SK-N-SH (cell line): ENCODE measurements at places on chromosomes 2 and 18.

GRCh38 chr18:34993289-34993688, 47.9 kb upstream of the MAPRE2 start:
- no peak for DNase-seq

DNA sequence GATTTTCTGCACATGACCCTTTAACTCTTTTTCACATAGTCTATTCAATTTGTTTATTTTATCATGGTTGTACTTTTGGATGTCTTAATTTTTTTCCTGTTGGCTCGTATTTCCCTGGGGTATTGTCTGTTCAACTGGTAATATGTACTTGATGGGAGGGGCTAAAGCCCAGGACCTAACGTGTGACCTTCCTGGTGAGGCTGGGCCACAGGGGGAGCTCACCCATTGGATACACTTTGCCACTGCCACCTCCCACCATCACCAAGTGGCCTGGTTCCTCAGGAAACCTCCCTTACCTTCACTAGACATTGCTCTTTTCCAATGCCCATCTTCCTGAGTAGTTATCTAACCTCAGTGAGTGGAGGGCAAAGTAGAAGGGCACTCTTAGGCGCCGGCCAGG, 143.9 kb upstream of the LTBP1 start:
- no peak for DNase-seq

DNA sequence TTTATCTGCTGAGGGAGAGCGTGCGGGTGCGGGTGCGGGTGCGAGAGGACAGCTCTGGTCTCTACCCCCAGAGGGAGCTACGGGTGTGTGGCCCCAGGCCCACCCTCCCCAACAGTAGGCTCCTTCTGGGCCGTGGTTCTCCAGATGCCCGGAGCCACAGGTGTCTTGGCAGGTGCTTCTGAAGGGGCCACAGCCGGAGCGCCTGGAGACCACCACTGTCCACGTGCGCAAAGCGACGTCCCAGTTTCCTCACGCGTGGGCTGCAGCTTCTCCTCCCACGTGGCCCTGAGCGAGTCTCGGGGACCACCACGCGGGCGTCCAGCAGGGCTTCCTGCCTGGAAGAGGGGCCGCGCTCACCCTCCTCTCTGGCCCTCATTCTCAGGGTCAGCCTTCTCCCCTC, 90.6 kb downstream of the BIN1 start:
- DNase-seq: no peak

GRCh38 chr2:74199275-74199701, 873 bp downstream of the MTHFD2 start:
- no peak for DNase-seq

DNA sequence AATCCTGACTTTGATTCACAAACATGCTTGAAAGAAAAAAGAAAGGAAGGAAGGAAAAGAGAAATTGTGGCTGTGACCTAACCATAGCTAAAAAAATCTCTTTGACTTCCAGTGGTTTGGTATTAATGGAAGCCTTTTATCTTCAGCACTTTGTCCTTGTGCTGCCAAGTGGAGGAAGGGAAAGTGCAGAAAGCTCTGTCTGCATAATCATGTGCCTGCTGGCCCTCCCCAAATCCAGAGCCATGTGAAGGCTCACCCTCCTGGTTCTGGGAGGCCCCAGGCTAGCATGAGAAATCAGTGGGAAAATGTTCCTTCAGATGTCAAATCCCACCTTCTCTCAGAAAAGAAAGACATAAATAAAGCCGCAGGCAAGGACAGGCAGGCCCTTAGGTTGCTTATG, 48.3 kb upstream of the BMPR2 start:
- no peak for DNase-seq

DNA sequence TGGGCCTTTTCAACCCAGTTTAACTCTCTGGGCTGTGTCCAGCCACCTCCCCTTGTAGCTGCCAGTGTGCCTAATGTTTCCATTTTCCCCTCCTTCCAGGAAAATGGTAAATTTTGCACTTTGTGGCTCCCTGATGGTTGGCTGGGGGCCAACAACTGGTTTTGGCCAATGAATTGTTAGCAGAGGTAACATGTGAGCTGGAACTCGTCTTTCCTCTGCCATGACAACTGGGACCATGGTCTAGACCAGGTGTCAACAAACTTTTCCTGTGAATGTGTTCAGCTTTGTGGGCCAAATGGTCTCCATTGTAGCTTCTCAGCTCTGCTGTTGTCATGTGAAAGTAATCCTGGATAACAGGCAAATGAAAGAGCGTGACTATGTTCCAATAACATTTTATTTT, 87.2 kb downstream of the DDX1 start:
- no peak for DNase-seq

- no peak for DNase-seq
These were observed 68.2 kb downstream of the HPCAL1 start for GRCh38 chr2:10370895-10371294.

- DNase-seq: no peak
These were observed 1.7 kb downstream of the TRIP12 start for GRCh38 chr2:229920011-229920641.
